CD4-positive, alpha-beta memory T cell (primary cell): ENCODE measurements at places on chromosomes 2 and 18. TPM values are rescaled to one million over a fixed set of nuclear protein-coding genes. Genes with fewer than 3 reads are reported as not detected.

DNA sequence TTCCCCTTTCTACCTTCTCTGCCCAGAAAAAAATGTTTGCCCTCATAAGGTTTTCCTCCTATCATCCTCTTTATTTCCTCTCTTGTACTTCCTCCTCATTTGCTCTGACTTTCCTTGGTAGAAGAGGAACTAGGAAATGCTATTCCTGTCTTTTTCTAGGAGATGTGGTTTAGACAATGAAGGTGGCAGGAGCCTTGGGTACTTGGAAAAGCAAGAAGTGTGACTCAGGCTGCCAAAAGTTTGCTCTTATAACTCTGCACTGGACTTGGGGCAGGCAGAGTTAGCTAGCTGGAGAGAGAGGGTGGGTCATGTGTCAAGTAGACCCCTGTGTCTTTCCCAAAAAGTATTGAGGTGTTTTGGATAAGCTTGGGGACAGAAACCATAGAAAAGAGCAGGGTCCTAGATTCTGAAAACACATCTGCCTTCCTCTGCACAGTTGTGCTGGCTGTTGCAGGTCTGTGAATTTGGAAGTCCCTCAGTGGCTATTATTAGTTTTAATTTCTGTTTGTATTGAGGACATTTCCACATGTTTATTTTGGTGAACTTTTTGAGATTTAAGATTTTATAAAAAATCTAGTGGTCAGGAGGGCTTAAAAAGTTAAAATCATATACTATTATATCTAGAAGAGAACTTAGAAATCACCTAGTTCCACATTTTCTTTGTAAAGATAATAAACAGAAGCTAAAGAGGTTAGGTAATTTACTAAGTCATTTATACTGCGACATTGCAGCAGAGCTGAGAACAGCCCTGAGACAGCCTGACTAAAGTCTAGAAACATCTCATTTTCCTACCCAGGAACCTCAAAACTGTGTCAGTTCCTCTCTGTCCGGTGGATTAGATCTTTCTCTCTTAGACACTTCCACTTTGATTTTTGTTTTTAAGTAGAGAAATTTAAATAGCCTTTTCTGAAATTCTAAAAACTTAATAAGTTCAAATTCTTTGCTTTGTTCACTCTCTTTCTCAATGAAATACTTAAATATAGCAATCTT, 16.0 kb downstream of the INSIG2 start:
- H3K27ac ChIP-seq, result no peak overlapping the region
- H3K27me3 ChIP-seq, result no peaks in the 10 kb centered on the region
- no peaks in the 10 kb centered on the region for H3K4me1 ChIP-seq

GRCh38 chr18:45777393-45777792, 48.1 kb upstream of the SIGLEC15 start:
- no peak overlapping the region for H3K27ac ChIP-seq
- no peaks in the 10 kb centered on the region for H3K27me3 ChIP-seq
- no peak for DNase-seq
- H3K36me3 ChIP-seq, result no peaks in the 10 kb centered on the region

- H3K4me1 ChIP-seq, result no peaks in the 10 kb centered on the region
- H3K4me3 ChIP-seq, result no peak overlapping the region
- no peak for DNase-seq
- H3K27ac ChIP-seq, result no peak overlapping the region
Observed at GRCh38 chr18:37391698-37392548, 173.7 kb downstream of the CELF4 start.

DNA sequence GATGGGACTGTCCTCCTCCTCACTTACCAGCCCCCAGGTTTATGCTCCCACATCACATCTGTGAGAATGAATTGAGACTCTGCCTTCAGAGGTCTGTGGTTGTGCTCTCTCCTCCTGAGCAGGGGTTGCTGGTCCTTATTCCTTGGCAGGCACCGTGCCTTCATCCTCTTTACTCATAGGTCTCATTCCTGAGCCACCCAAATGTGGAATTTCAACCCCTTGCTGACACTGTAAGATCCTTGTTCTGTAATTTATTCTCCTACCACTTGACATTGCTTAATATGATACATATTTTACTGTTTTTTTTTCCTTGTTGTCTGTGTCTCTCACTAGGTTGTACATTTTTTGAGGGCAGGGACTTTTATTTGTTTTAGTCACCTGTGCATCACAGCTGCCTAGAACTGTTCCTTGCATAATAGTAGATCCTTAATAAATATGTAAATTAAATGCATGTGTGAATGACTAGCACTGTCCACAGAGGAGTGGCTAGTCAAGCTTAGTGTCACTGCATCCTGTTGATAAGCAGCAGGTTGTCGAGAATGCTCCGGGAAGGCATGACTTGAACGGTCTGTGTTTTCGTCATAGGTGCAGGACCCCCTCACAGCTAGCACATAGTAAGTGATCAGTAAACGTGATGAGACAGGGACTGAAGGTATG, 180.6 kb downstream of the ZNF407 start:
- DNase-seq, result no peak
- H3K27ac ChIP-seq, result no peak overlapping the region
- no peaks in the 10 kb centered on the region for H3K27me3 ChIP-seq
- H3K4me1 ChIP-seq, result no peaks in the 10 kb centered on the region
- no peak overlapping the region for H3K4me3 ChIP-seq

- H3K27ac ChIP-seq, result no peak overlapping the region
- no peaks in the 10 kb centered on the region for H3K36me3 ChIP-seq
- no peaks in the 10 kb centered on the region for H3K4me1 ChIP-seq
- no peaks in the 10 kb centered on the region for H3K27me3 ChIP-seq
- H3K4me3 ChIP-seq, result no peak overlapping the region
Observed at GRCh38 chr2:207632575-207633493, 7.6 kb upstream of the METTL21A start.

DNA sequence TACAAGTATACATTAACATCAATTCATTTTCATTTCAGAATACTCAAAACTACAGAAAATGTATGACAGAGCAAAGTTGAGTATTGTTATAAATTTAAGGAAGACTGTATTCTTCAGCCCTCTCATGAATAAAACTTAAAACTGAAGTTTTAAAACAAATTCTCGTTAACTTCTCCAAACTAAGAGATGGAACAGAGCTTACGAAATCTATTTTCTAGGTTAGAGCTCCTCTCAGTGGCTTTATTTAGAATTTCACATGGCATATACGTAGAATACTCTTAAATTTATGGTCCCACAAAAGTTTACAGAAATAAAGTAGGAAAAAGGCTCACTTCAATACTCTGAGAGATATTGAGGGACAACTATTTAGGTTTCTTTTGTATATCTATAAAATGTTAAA, 612.1 kb downstream of the KCNJ3 start:
- H3K36me3 ChIP-seq, result no peaks in the 10 kb centered on the region
- DNase-seq, result no peak
- no peaks in the 10 kb centered on the region for H3K27me3 ChIP-seq
- H3K27ac ChIP-seq, result no peak overlapping the region
- H3K4me1 ChIP-seq, result no peaks in the 10 kb centered on the region
- no peak overlapping the region for H3K4me3 ChIP-seq

- H3K27me3 ChIP-seq, result no peaks in the 10 kb centered on the region
- H3K4me1 ChIP-seq, result no peaks in the 10 kb centered on the region
- H3K36me3 ChIP-seq, result no peaks in the 10 kb centered on the region
- no peak overlapping the region for H3K4me3 ChIP-seq
- H3K27ac ChIP-seq, result no peak overlapping the region
Observed at GRCh38 chr2:168939918-168940317, 38.8 kb downstream of the G6PC2 start.

The CDK5R2 gene
- not detected for total RNA-seq

The HOXD10 gene
- total RNA-seq, result not detected
